ENCODE measurements at places on chromosomes 4 and X. TPM values are rescaled to one million over a fixed set of nuclear protein-coding genes. Genes with fewer than 3 reads are reported as not detected.
A peak's percentile ranks its signal among the peaks of the same experiment; 100 is the strongest.

Gene KLHL4
- total RNA-seq, result 5.2 TPM

DNA sequence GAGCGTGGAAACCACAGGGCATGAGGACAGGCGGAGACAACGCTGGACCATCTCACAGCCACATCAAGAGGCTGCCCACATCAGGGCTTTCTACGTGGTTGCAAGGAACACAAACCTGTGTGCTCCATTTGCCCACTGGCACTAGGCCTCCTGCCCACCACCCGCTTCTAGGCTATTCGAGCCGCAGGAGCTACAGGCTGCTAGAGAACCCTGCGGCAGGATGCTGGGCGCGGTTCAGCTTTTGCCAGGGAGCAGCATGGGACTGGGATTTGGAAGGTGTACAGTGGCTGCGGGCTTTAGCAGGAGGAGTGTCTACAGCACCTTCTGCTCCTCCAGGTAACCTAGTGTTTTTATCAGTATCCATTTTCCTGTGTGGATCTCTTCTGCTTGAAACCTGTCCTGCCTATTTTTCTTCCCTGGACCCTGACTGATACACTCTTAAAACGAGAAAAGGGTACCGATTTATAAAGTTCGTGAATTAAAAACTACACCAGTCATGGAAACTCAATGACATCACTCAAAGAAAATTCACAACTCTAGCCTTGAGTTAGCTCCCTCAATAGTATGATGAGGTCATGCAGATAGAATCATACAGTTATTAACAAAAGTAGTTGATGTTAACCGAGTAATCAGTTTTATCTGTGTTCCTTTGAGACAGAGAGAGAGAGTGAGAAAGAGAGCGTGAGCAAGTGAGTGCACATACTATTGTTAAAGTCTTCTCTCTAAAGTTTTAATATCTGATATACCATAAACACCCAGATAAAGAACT lies 12.8 kb downstream of the NOP14 start:
- H3K4me3 ChIP-seq, result no peak overlapping the region
- H3K27me3 ChIP-seq, result no peaks in the 10 kb centered on the region
- no peak overlapping the region for H3K27ac ChIP-seq
- H3K36me3 ChIP-seq, result peaks cover 45% of the 10 kb centered on the region

DNA sequence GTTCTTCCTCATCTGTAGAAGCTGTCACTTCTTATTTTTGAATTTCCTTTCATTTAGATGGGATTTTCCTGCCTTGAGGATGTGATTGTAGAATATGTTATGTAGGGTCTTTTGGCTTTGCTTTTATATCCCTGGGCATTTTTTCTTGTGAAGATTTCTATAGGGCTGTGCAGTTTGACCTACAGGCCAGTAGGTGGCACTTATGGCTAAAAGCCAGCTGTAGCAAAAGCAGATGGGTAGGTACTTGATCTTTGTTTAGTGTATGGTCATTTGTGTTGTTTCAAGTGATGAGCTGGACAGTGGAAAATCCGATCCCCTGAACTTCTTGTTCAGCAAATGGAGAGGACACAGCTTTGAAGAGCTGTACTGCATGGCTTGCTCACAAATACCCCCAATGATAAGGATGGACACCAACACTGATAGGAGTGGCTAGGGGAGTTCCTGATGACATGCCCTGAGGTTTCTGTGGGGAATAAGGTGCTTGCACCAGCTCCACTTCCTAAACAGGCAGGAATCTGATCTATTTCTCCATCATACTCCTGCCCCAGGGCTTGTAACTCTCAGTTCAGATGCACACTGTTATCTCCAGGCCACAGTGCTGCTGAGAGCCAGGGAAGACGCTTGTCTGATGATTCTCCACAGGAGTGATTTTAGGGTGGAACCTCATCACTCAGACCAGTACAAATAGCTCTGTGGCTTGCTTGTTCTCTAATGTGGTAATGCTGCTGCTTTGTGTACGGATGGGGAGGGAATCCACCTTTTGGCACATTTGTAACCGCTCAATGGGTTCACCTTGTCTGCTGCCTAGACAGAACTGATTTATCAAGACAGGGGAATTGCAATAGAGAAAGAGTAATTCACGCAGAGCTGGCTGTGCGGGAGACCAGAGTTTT lies 417.1 kb upstream of the MAGEB16 start:
- no peak overlapping the region for H3K27ac ChIP-seq
- peaks cover 15% of the 10 kb centered on the region for H3K4me1 ChIP-seq
- no peak overlapping the region for H3K4me3 ChIP-seq
- DNase-seq, result no peak

GRCh38 chr4:141047228-141047884 lies 85.9 kb downstream of the RNF150 start:
- peaks cover 22% of the 10 kb centered on the region for H3K36me3 ChIP-seq
- H3K4me3 ChIP-seq, result no peak overlapping the region
- peak overlapping the region; percentile 84 for H3K27ac ChIP-seq
- H3K4me1 ChIP-seq, result peaks cover 13% of the 10 kb centered on the region
- no peaks in the 10 kb centered on the region for H3K27me3 ChIP-seq
- DNase-seq, result no peak

GRCh38 chrX:152936306-152936705 lies 38.4 kb downstream of the ZNF185 start:
- H3K27ac ChIP-seq, result no peak overlapping the region
- H3K27me3 ChIP-seq, result no peaks in the 10 kb centered on the region
- H3K36me3 ChIP-seq, result peaks cover 8% of the 10 kb centered on the region
- DNase-seq, result no peak
- peaks cover under 1% of the 10 kb centered on the region for H3K4me1 ChIP-seq

- DNase-seq, result no peak
- peaks cover 6% of the 10 kb centered on the region for H3K27me3 ChIP-seq
- H3K4me1 ChIP-seq, result peaks cover 38% of the 10 kb centered on the region
- no peaks in the 10 kb centered on the region for H3K36me3 ChIP-seq
- H3K4me3 ChIP-seq, result no peak overlapping the region
Measured at GRCh38 chr4:10035130-10035529, 13.8 kb upstream of the SLC2A9 start.

DNA sequence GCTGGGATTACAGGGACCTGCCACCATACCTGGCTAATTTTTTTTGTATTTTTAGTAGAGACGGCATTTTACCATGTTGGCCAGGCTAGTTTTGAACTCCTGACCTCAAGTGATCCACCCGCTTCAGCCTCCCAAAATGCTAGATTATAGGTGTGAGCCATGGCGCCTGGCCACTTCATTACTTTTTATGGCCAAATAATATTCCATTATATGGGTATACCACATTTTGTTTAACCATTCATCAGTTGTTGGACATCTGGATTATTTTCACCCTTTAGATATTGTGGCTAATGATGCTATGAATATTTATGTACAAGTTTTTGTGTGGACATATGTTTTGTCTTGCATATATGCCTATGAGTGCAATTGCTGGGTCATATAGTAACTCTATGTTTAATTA lies 8.6 kb upstream of the FHIP1A start:
- peaks cover 3% of the 10 kb centered on the region for H3K36me3 ChIP-seq
- no peak for DNase-seq
- no peak overlapping the region for H3K27ac ChIP-seq
- no peaks in the 10 kb centered on the region for H3K27me3 ChIP-seq

DNA sequence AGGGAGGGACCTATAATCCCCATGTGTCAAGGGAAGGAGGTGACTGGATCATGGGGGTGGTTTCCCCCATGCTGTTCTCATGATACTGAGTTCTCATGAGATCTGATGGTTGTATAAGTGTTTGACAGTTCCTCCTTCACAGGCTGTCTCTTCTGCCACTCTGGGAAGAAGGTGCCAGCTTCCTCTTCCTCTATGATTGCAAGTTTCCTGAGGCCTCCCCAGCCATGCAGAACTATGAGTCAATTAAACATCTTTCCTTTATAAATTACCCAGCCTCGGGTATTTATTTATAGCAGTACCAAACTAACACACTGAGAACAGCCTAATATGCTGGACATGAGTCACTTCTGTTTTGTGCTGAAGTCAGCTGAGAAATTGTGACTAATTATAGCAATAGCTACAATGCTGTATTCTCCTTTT lies 656.9 kb upstream of the CPEB2 start:
- no peak overlapping the region for H3K27ac ChIP-seq
- no peak for DNase-seq
- H3K4me1 ChIP-seq, result no peaks in the 10 kb centered on the region
- no peaks in the 10 kb centered on the region for H3K36me3 ChIP-seq

Measured in mesothelial cell of epicardium (in vitro differentiated cells).